ENCODE measurements at places on chromosomes 4 and X.

DNA sequence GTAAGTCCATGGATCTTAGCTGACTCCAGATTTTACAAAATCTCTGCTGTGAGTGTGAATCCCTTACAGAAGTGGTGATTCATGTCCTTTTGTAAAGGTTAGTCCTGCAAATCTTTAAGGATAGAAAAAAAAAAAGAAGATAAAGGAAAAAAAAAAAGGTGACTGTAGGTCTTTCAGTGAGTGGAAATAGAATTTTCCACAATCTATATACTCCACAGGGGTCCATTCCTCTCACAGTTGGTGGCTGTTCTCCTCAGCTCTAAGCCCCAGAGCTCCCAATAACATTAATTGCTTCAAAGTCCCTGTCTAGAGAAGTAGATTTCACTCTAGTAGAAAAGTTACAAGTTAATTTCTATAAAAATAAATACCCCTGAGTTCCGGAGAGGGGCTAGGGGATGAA lies 189.1 kb downstream of the NDST4 start:
- DNase-seq, result no peak

DNA sequence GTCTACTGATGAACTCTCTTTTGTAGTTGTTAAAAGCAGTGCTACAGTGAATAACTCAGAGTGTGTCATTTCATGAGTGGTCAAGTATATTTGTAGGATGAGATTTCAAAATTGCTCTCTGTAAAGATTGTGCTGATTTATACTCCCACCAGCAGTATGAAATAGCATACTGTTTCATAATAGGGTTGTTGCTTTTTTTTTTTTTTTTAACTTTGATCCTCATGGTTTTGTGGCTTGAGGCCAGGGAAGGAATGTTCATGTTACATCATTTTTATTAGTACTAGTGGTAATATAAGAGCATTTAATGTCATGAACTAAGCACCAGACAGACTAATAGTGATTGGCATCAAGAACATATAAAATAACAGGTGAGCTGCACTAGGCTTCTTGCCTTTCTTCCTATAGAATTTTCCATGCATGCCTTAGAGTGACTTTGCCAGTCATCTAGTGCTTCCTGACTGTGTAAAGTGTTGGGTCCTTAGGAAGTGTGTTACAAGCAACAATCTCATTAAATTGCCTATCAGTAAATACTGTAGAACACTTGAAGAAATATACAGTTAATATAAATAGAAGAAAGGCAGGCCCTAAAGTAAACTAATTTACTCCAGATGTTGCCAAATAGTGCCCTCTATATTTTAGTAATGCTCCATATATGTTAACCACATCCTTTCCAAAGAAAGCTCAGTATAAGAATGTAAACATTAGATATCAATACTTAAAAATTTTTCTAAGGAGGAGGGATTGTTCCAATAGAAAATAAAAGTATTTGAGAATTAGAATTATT lies 38.6 kb upstream of the MSMO1 start:
- no peak for DNase-seq

DNA sequence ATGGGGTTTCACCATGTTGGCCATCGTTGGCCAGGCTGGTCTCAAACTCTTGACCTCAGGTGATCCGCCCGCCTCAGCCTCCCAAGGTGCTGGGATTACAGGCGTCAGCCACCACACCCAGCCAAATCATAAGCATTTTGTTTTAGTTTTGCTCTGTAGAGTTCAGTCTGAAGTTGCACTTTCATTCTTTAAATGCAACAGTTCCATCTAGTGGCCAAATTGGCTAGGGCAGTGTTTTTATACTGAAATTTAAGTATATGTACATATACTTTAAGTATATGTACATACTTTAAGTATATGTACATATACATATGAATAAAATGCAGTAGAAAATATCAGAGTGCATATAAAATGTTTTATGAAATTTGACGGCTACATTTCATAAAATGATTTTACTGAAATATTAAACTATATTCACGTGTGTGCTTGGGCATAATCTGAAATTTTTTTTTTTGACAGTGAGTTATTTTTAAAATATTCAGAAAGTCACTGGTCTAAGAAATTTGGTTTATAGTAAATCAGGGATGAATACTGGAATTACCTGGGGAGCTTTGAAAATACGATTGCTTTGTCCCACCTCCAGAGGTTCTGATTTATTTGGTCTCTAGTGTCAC lies 145.5 kb downstream of the NWD2 start:
- no peak for DNase-seq

- DNase-seq, result no peak
Observed at GRCh38 chr4:147288512-147288911, 192.4 kb upstream of the EDNRA start.

Measured in ecto neural progenitor cell (in vitro differentiated cells).